ENCODE measurements at places on chromosomes 6 and 20. TPM values are rescaled to one million over a fixed set of nuclear protein-coding genes. Genes with fewer than 3 reads are reported as not detected.
A peak's percentile ranks its signal among the peaks of the same experiment; 100 is the strongest.

Gene PSORS1C2
- polyA plus RNA-seq, result not detected

Gene COL11A2
- 7.2 TPM for polyA plus RNA-seq

DNA sequence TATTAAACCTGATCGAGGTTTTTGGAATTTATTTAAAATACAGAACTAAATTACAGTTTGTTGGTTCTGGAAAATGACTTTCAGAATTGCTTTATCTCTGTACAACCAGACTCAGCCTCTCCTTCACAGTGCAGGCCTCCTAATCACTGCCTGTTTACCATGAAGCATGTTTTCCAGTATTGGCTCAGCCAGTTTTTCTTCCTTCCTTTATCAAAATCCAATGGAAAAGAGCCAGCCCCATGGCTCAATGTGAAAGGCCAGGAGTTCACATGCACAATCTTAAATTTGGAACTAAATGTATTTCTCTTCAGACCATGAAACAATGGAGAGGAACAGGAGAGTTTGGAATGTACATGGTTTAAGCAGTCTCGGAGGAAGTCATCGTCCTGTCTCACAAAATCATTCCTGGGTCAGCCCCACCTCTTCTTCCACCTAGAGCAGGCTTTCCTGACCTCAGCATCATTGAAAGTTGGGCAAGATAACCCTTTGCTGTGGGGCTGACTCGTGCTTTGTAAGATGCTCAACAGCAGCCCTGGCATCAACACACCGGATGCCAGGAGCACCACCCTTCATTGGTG lies 680.9 kb upstream of the AGPAT4 start:
- DNase-seq, result peak; percentile 48

- no peak for DNase-seq
These were observed 381.8 kb downstream of the MAFB start for GRCh38 chr20:40307268-40307667.

DNA sequence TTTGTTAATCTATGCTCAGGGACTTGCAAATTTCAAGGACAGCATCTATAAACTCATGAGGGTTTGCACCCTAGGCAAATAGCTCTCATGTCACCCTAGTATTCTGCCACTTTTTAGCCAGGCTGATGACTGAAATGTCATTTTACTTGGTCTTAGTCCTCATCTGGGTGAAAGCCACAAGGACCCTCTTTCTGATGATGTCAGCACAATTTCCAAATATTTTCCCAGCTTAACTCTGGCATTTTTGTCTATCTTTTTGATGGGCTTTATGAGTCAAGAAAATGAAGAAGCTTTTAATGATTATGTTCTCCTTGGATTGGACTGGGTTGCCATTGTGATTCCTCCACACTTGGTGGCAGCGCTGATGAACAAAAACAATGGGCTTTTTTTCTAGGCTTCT lies 420.1 kb upstream of the BTBD3 start:
- DNase-seq, result no peak

All from adrenal gland (tissue), 19 donors.